ENCODE measurements at places on chromosomes 6 and 20.

DNA sequence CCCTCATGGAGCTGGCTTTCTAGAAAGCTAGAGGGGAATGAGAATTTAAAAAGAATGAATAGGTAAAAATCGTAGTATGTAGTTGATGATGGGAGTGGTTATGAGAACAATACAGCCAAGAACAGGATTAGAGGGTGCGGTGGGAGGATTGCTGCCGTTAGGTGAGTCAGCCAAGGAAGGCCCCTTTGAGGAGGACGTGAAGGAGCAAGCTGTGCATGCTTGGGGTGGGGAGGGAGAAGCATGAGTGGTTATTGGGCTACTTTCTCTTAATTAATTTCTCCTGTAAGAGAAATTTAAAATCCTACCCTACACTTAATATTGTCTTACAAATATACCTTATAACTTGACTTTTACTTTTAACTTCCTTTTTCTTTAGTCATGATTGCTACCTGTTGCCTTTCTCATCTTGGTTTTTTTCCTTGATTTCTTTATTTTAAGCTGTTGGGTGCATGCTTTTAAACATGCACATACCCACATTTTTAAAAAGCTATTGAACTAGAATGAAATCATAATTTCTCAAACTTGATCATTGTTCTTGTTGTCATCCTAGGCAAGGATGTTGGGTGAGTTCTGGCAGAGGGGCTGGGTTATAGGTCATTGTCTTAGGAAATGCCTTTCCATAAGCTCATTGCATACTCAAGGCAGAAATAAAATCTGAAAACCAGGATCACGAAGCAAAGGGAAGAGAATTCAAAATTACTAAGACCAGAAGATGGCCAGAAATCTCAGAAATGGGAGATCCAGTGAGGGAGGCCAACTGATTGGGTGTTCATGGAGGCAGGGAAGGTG, 114.5 kb downstream of the TCP11 start:
- DNase-seq, result no peak

DNA sequence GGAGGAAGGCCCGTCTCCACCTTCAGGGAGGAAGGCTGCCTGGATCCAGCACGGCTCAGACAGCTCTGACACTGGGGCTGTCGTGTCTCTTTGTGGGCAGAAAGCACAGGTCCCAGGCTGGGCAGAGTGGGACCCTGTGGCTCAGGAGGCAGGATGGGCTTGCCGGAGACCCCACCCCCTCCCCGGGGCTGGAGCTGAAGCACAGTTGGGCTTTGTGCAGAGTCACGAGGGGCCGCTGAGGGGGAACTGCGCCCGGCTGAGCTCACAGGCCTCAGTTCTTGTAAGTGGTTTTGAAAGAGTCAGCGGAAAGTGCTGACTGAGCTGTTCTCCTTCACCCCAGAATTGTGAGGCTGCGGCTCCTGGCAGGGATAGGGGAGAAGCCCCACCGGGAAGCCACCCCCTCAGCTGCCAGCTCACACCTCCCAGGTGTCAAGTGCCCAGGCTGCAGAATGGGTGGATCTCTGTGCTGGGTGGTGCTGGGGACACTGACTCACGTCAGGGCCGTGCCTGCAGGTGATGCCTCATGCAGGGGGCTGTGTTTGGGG, 145.5 kb upstream of the RNF24 start:
- DNase-seq, result no peak

DNA sequence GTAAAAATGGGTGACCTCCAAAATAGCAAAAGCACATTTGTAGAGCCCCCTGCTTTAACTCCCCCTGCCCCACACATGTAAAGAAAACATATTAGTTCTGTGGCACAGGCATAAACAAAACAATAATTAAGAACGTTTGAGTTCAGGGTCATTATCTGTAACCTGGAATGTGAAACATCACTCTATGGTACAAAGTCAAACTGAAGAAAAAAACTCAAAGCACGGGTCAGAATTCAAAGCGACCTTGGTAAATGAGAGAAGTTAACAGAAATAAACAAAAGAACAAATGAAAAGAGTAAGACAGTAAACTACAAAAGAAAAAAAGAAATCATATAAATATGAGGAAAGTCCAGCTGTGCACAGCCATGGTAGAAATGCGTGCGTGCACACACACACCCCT, 67.5 kb downstream of the PKHD1 start:
- no peak for DNase-seq

GRCh38 chr6:149831308-149831820, 32.8 kb downstream of the LRP11 start:
- no peak for DNase-seq

GRCh38 chr20:62141397-62142251, 1.6 kb downstream of the PSMA7 start:
- no peak for DNase-seq

GRCh38 chr20:18190338-18191233, 52.9 kb downstream of the KAT14 start:
- DNase-seq, result no peak

- DNase-seq, result no peak
Measured at GRCh38 chr20:3900187-3900604, 11.0 kb downstream of the PANK2 start.

- no peak for DNase-seq
Measured at GRCh38 chr6:155412335-155412734, 43.3 kb downstream of the NOX3 start.
